Naive B cell (primary cell): ENCODE measurements at places on chromosomes 4 and X. TPM values are rescaled to one million over a fixed set of nuclear protein-coding genes. Genes with fewer than 3 reads are reported as not detected.

GRCh38 chrX:15781961-15782699 is 8.2 kb upstream of the ZRSR2 start:
- peak; percentile 25 for DNase-seq

GRCh38 chr4:89284020-89284424 is 23.6 kb downstream of the GPRIN3 start:
- DNase-seq = no peak

GRCh38 chrX:141662781-141663180 is 35.8 kb downstream of the SPANXD start:
- DNase-seq = no peak

DNA sequence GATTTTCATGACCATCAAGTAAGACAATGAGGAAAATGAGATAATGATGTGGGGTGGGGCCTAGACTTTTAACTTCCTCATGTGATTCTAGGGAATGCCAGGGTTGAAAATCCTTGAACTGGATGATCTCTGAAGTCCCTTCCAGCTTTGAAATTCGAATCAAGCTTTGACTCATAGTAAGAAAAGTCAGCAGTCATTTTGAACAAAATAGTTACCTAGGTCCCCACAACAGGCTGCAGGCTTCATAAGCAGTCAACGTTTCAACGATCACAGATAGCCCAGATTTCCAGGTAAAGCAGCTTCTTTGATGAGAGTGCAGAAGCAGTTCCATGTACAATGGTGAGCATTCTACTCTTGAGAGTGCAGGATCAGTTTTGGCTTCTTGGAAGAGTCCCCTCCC is 93.7 kb downstream of the GRIA3 start:
- no peak for DNase-seq

DNA sequence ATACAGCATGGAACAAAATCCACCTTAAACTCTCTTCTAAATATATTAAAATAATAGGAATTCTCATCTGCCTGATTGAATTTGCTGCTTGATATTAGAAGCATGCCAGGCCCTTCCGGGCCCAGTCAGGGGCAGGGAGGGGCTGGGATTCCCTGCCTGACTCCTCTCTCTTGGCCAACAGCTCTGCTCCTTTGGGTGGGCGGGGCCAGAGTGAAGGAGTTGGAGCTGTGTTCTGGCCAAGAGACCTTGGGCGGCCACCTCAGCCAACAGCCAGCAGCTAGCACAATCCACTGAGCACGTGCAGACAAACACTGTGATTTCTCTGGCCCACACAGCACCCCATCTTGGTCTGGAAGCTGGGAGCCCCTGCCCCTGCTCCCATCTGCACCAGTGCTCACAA is 140.3 kb downstream of the PJA1 start:
- DNase-seq = no peak

GRCh38 chr4:43234626-43235415 is 342.3 kb downstream of the GRXCR1 start:
- DNase-seq = no peak

CLDN24 gene
- polyA plus RNA-seq = not detected

DNA sequence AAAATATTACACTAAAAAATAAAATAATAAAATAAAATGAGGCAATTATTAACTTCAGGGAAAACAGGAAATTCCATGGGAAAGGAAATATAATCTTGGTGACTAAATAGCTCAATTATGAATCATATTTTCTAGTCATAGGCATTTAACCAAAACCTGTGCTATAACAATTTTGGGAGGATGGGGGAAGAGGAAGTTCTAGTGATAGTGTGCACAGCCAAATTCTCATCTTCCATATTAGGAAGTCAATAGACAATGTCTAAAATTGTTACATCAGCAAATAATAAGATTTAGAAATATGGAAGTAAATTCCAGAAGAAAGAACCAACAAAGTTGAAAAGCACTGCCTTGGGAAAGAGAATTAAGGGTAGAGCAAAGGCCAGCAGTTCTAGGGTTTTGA is 2.8 kb downstream of the AWAT2 start:
- no peak for DNase-seq

GRCh38 chrX:49233176-49233575 is at the start of gene CACNA1F:
TSS of gene CACNA1F (minus strand) at chrX:49233340. CDS start at chrX:49233309, 31 bp downstream.
- DNase-seq = no peak

AKAP14 gene
- polyA plus RNA-seq = not detected

DNA sequence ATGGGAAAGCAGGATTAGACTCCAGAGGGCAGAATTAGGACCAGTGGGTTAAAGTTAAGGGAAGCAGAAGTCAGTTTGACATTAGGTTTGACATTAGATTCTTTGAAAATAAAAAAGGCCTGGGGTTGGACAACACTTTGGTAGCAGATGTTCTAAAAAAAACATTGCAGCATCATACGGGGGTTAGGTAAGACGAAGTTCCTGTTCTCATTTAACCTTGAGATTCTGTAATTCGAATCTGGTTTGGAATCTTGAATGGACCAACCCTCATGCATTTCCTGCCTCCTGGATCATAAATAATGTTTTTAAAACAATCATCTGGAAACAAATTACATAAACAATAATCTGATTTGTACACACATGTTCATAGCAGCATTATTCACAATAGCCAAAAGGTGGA is 181.0 kb downstream of the SHROOM3 start:
- no peak for DNase-seq

GRCh38 chr4:164488114-164488513 is 265.8 kb upstream of the SMIM31 start:
- no peak for DNase-seq

CHRNA9 gene
- 0.25 TPM for polyA plus RNA-seq

PITX2 gene
- polyA plus RNA-seq = not detected

DNA sequence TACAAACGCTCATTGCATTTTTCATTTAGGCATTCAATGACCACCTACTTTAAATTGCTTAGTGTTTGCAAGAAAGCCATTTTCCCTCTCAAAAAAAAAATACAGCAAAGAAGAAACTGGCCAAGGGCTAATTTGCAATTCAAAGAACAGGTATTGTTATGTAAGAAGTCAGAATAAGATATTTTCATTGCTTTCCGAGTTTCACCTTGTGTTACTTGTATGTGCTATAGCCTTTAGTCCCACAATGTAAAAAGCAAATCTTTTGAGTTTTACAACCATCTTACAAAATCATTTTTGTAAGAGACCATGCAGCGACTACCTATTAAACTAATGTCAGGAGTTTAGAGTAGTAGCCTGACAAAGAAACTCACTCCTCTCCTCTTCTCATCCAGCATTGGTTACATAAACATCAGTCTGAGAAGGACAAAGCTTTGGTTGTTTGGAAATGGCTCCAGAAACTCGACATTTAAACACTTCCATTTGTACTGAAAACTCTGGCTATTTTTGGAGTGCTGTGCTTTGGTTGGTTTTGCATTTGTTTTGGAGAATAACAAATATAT is 15.3 kb downstream of the TENM3 start:
- DNase-seq = no peak

SULT1B1 gene
- not detected for polyA plus RNA-seq

ZNF157 gene
- polyA plus RNA-seq = 0.73 TPM

DNA sequence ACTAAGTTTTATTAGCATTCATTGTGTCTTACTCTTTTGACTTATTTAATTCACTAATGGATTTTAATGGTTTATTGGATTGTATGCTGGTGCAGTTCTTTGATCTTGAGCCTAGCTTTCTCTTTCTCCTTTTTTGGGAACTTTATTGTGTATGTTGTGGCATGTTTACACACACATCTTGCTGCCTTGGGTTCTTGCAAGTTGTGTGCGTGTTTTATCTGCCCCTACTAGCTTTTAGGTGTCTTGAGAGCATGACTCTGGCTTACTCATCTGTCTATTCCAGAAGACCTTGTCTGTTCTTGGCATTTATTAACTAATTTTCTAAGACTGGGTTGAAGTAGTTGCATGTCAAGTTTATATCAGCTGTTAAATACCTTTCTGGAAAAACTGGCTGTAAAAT is 2.7 kb downstream of the TMEM165 start:
- DNase-seq = no peak

ADRA2C gene
- polyA plus RNA-seq = not detected

- no peak for DNase-seq
These were observed 9.8 kb upstream of the ANXA5 start for GRCh38 chr4:121706595-121707021.
